ENCODE measurements at places on chromosomes 1 and 21.

DNA sequence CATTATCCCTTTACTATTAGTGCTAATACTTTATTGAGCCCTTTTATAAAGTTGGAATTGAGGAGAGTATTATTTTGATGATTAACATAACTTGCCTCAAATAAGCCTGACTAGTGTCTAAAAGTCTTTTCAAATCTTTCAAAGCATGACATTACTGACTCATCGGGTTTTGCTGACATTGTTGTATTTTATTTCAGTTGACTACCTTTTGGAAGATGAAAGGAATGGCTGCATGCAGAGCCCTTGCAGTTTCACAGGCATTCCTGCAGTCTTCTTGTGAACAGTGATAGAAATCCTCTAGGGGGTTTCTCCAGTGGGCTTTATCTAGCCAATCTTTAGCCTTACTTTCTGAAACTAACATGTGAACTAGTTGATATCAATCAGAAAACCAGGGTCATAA is 43.0 kb upstream of the TMEM61 start:
- no peak for DNase-seq

DNA sequence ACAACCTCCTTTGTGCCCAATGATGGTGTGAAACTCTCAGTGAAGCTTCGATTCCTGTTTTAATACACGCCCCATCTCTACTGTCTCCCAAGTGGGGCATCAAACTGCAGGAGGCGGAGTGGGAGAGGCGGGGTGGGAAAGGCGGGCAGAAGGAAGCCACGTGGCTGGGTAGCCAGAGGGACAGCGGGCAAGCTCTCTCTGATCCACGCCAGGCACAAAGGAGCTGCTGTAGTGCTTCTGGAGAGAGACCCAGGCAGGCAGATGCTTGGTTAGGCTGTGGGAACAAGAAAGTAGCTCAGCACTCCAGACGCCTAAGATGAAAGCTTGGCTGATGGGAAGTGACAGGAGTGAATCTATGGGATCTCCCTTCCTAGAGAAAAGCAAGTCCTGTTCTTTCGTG is 25.7 kb downstream of the TRIM67 start:
- DNase-seq, result no peak

GRCh38 chr1:186605762-186606350 is 74.4 kb downstream of the PTGS2 start:
- peak; percentile 66 for DNase-seq

GRCh38 chr1:46520063-46520911 is 30.7 kb downstream of the DMBX1 start:
- no peak for DNase-seq

- DNase-seq, result no peak
Measured at GRCh38 chr1:204076891-204077290, 4.0 kb downstream of the SOX13 start.

GRCh38 chr1:84020151-84020550 is 21.2 kb upstream of the TTLL7 start:
- no peak for DNase-seq

DNA sequence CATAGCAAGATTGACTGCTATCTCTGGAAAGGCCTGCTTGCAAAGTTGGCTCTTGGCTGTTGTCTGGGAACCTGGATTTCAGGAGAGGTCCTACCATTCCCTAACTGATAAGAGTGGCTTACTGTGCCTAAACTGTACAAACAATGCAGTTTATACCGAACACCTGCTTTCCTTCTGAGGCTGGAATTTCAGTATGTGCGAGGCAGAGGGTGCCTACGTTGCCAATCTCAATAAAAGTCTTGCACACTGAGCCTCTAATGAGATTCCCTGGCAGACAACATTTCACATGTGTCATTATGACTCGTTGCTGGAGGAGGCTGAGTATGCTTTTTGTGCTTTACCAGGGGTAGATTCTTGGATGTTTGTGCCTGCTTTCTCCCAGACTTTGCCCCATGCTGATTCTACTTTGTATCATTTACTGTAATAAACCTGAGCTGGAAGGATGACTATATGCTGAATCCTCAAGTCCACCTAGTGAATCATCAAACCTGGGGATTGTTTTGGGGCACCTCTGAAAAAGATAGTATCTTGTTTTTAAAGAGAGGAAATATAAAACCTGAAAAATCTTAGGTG is 58.9 kb upstream of the GNG4 start:
- no peak for DNase-seq

- peak; percentile 68 for DNase-seq
Measured at GRCh38 chr21:41121785-41122415, 46.1 kb upstream of the BACE2 start.

Measured in HL-60 (cell line).